LNCaP clone FGC (cell line): ENCODE measurements at places on chromosomes 3 and 15.

GRCh38 chr3:148727231-148727630 is 29.5 kb downstream of the AGTR1 start:
- DNase-seq: peak; percentile 21

GRCh38 chr3:14780927-14781507 is 37.7 kb upstream of the FGD5 start:
- peak; percentile 75 for DNase-seq

DNA sequence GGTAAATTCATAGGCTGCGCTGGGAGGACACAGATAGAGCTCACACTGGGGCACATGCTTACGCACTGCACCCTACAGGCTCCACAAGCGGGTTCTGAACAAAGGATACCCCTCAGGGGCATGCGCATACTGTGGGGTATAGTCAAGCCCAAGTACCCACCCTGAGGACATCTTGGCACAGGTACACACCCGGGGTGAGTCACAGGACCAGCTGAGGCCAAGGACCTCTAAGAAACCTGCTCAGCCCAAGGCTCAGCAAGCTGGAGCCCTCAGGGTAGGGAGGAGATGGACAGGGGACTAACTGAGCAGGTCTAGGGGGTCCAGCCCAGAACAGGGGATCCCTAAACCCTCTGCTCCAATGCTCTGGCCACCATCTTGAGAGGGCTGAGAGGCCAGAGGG is 3.3 kb downstream of the SHISA5 start:
- no peak for DNase-seq

GRCh38 chr3:126545544-126545943 is 13.2 kb downstream of the C3orf22 start:
- DNase-seq: no peak

GRCh38 chr15:62832231-62832630 is 210.3 kb upstream of the TPM1 start:
- no peak for DNase-seq

GRCh38 chr15:67524235-67524634 is 3.3 kb downstream of the C15orf61 start:
- DNase-seq: no peak

DNA sequence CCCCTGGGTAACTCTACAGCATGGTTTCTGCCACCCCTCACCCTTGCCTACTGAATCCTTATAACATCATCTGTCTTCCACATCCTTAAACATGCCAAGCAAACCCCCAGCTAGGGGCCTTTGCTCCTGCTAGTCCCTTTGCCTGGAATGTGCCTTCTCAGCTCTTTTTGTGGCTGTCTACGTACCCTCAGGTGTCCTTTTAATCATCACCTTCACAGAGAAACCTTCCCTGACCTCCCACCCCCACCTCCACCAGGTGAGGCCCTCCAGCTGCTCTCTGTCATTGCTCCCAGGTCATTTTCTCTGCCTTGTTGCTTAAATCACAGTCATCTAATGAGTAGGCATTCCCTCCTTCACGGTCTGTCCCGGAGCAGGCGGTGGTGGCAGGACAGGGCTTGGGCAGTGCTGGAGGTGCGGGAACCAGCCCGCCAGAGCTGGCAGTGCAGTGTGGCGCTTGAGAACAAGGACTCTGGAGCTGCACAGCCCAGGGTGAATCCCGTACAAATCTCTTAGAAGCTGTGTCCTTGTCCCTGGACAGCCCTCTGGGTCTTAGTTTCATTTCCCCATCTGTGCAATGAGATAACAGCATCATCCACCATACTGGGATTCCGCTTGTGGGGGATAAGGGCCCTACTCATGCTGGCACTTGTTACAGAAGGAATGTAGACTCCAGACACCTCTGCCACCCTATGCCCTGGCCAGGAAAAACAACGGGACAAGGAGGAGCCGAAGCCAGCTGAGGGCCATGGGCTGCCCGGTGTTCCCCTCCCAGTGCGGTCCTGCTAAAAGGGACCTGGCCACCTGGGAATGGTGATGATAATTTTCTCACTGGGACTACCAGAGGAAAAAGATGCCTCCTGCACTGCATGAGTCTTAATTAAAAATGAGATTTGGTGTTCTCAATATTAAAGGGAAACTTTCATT is 52.1 kb upstream of the IQSEC1 start:
- DNase-seq: no peak

- no peak for DNase-seq
Observed at GRCh38 chr15:40297356-40297755, 10.4 kb downstream of the PLCB2 start.

GRCh38 chr3:124043023-124043422 is 51.1 kb upstream of the ROPN1 start:
- no peak for DNase-seq

- no peak for DNase-seq
Observed at GRCh38 chr15:68377766-68378165, 54.2 kb downstream of the ITGA11 start.

DNA sequence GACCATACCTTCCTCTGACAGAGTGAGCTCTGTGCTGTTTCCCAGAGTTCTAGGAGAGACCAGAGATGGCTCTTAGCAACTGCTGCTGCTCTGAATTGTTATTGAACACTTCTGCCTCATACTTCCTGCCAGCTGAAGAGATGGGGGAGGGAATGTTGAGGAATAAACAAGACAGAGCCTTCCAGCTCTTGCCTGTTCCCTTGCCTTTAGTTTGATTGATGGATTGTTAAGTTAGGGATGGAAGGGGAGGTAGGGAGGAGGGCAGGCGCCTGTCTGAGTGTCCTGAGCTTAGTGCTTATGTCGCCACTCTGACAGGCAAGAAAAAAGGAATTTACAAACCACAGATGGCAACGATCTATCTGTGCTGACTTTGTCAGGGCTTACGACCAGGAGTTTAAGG is 42.8 kb downstream of the ZNF609 start:
- no peak for DNase-seq

- no peak for DNase-seq
Observed at GRCh38 chr3:180058238-180058637, 21.5 kb upstream of the PEX5L start.

GRCh38 chr15:60745469-60746061 is 266.6 kb upstream of the ICE2 start:
- DNase-seq: no peak

GRCh38 chr15:90126596-90127435 is 24.5 kb upstream of the IDH2 start:
- no peak for DNase-seq

DNA sequence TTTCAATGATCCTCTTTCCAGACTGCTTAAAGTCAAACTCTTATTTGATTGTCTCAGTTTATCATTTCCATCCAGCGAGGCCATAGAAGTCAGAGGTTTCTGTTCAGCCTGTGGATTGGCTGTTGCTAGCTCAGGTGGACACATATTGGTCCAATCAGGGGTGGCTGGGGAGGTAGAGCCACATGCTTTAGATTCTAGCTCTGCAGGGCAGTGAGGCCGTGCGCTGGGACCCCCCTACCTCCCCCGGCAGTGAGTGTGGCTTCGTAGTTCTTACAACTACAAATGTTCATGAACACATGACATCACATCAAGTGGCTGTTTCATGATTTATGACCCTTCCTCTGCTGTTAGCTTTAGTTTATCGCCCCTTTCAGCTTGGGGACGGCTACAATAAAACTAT is 18.0 kb downstream of the APOD start:
- no peak for DNase-seq

DNA sequence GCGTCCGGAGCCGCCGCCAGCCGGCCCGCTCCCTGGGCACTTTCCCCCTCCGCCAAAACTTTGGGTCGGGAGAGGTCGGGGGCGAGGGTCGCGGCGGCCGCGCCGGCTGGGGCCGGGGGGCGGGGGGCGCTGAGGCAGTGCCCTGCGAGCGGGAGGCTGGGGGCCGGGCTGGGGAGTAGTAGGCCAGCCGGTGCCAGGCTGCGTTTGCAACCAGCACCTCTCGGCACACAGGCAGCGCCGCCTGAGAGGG is 452 bp downstream of the BBX start:
- DNase-seq: no peak

GRCh38 chr3:5583920-5584319 is 396.4 kb downstream of the EDEM1 start:
- no peak for DNase-seq

DNA sequence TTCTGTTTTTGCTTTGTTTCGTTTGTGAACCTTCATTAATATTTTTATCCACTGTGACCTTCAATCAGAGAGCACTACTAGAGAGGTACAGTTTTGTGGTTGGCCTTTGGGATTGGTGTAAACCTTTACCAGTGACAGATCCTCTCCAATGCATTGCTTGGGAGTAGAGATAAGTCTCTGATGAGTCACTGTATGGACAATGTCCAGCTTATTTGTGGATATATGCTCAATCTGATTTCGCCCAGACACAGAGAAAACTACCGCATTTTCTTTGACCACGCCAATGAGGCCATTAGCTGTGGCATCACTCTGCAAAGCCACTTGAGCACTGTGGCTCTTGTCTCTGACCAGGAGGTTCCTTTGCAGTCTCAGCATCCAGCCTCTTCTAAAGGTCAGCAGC is 964.7 kb downstream of the TUSC7 start:
- no peak for DNase-seq

GRCh38 chr3:120745466-120745865 is 2.9 kb downstream of the GTF2E1 start:
- DNase-seq: no peak

DNA sequence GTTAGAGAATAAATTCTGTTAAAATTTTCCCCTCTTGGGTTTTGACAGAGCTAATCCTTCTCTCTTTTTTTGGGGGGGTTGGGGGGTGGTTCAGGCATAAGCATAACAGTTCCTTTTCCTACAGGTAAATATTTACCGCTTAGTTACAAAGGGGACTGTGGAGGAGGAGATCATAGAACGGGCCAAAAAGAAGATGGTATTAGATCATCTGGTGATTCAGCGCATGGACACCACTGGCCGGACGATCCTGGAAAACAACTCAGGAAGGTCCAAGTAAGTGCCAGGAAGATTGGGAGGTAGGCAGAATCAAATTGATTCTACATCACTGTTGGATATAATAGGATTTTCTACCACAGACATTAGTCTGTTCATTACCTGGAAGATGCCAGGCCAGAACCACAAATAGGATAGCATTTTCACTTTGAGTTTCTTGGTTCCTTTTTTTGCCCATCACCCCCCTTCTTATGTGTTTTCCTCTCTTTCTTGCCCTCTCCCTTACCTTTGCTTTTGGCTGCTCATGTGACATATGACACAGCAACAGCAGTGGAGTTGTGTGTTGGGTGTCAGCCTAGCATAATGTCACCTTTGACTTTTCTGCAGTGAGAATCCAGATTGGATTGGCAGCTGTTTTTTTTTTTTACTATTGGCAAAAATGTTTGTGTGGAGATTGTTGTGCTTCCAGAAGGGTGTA is 79.0 kb downstream of the CHD2 start:
- DNase-seq: no peak

DNA sequence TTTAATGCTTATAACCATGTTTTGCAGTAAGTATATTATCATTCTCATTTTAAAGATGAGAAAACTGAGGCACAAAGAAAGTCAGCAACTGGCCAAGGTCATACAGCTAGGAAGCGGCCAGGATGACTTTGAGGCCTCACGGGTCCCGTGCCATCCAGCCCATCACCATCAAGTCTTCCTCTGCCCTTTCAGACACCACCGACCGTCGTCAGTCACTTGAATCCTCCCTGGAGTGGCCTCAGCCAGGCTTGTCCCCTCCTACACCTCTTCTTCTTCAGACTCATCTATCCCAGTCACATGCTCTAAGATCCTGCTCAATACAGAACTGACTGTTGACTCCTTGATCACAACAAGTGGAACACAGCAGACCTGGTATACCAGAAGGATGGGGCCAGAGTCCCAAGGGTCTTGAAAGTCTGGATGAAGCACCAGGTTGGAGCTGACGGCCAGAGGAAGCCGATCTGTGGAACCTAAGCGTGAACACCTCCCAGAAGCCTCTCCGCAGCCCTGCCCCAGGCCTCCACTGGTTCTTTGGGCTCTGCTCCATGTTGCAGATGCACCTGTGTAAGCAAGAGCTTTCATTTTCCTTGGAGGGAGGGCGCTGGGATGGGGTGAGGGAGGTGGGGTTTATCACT is 22.1 kb downstream of the ITGA11 start:
- no peak for DNase-seq

GRCh38 chr3:156716105-156716862 is 41.9 kb downstream of the TIPARP start:
- DNase-seq: no peak

DNA sequence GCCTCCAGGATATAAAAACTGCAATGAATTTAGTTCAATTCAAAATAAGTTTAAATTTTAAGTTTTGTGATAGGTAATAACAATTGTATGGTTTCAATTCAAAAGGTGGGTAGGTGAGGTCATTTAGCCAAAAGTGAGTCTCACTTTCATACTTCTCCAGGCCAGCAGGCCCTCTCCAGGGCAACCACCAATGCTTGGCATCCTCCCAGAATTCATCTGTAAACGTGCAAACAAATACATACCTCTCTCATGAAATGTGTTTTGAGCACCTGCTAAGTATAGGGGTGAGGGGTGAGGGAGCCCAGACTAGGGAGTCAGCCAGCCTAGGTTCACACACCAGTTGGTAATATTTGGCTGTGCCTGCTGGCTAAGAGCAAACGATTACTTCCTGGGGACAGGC is 22.0 kb upstream of the RBSN start:
- no peak for DNase-seq

DNA sequence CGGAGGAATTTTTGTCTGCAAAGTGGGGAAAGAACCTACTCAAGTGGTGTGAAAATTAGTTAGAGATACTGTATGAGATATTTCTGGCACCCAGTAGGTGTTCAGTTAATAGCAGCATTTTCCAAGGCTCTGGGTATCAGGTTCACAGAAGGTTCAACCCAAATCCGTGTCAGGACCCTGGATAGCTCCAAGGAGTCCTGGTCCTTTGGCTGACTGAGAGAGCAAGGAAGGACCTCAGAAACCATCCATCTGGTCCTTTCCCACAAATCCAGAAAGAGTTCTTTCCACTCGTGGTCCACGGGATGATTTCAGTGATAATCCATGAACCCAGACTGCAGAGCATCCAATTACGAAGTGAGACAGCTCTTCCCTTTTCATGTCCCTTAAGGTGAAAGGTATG is 51.4 kb downstream of the SLC6A11 start:
- no peak for DNase-seq

GRCh38 chr3:129732200-129732876 is 125.9 kb upstream of the PLXND1 start:
- DNase-seq: no peak

- no peak for DNase-seq
Observed at GRCh38 chr3:17782751-17783150, 40.3 kb upstream of the TBC1D5 start.

DNA sequence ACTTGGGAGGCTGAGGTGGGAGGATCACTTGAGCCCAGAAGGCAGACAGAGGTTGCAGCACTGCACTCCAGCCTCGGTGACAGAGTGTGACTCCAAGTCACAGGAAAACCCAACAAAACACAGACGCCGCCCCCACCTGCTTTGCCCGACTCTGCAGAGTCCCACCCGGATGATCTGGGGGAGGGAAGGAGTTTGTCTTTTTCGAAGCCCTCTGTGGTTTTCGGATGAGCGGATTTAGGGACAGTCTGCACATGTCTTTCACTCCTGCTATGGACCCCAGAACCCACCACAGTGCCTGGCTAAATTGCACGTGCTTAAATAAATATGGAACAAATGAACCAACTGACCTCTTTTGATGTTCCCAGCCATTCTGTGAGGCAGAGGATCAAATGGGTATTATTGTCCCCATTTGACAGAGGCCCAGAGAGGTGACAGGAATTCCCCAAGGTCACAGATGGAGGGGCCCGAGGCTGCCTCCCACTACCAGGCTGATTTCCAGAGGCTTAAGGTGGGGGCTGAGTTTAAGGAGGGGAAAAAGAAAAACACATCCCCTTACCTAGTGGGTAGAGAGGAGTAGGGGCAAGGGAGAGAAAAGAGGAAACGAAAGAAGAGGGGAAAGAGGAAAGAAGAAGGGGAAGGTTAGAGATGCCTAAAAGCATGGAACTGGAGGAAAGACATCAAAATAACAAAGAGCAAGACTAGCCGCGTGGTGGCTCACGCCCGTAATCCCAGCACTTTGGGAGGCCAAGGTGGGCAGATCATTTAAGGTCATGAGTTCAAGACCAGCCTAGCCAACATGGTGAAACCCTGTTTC is 59.4 kb upstream of the TFRC start:
- no peak for DNase-seq
